Heart right ventricle (tissue), 16 donors: ENCODE measurements at places on chromosomes 3 and 15. TPM values are rescaled to one million over a fixed set of nuclear protein-coding genes. Genes with fewer than 3 reads are reported as not detected.

GRCh38 chr15:81747482-81747881, 298.3 kb downstream of the MEX3B start:
- no peak for DNase-seq

GRCh38 chr3:193948459-193948858, 187.5 kb upstream of the HES1 start:
- DNase-seq, result no peak

DNA sequence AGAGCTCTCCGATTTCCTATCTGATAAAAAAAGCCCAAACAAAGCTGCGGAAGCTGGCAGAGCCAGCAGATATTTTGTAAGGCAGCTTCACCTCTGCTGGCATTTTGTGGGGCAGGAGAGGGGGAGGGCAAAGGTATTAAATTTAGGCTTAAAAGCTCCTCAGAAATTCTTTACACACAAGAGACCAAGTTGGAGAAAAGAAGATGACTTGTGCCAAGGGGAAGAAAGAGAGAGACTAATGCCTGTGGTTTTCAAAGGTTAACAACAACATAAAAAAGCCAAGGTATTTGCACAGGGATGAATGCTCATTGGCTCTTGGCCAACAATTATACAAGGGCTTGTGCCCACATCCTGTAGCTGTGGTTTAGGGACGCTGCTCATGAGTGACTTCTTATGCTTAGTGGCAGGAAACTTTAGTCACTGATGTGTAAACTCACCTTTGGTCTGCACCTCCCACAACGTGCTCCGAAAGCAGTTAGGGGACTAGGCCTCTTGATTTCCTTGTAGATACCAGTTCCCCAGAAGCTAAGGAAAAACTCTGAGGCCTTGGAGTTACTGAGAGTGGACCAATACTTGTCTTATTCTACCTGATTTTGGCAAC, 152.9 kb downstream of the TPRG1 start:
- no peak for DNase-seq

- DNase-seq, result no peak
Observed at GRCh38 chr15:91469632-91470567, 369.8 kb downstream of the SV2B start.

DNA sequence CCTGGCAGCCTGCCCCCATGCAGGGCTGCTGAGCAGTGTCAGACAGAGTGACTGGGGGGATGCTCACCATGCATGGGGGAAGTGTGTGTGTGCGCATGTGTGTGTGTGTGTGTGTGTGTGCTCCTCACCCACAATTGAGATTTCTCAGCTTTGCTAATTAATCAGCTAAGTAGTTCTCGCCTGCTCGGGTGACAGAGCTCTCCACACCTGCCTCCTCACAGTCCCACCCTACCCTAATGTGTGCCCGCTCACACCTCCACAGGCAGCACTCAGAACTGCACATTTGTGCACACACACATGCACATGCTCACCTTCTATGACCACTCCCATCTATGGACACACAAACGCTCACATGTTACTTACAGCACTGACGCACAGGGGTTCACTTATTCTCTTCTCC, 37.3 kb downstream of the CACNA2D2 start:
- DNase-seq, result no peak

GRCh38 chr3:186782542-186783057, 777 bp upstream of the EIF4A2 start:
- DNase-seq, result no peak

Gene PTPRG
- 32.7 TPM for total RNA-seq

Gene RPP25
- 2.2 TPM for total RNA-seq

Gene DNAH12
- not detected for total RNA-seq

Gene MST1R
- total RNA-seq, result 3.5 TPM

Gene IQCH
- total RNA-seq, result 2.6 TPM

Gene VWA5B2
- total RNA-seq, result not detected

Gene EAF2
- 1.8 TPM for total RNA-seq

Gene CHRNA7
- total RNA-seq, result 0.44 TPM
